ENCODE measurements at places on chromosomes 11 and 22. TPM values are rescaled to one million over a fixed set of nuclear protein-coding genes. Genes with fewer than 3 reads are reported as not detected.
A peak's percentile ranks its signal among the peaks of the same experiment; 100 is the strongest.

DNA sequence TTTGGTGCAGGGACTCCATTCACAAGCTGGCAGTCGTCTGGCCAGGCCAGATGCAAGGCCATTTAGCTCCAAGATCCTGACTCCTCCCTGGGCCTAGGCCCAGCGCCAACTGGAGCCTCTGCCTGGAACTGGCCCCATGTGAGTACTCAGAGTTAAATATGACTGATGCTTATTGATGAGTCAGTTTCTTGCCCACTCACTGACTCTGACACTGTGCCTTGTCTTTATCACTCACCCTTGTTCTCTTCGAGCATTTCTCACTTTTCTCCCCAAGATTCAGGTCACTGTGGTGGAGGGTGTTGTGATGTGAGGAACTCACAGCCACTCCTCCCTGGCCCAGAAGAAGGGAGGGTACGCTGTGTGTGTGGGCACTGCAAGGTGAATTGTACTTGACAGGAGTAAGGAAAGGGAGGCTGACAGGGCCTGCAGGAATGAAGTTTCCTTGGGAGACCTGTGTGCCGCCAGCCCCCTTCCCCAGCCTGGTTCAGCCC lies 23.2 kb upstream of the ST3GAL4 start:
- no peaks in the 10 kb centered on the region for H3K4me1 ChIP-seq
- peak overlapping the region; percentile 43 for H3K27ac ChIP-seq
- H3K4me3 ChIP-seq = no peak overlapping the region
- H3K27me3 ChIP-seq = no peaks in the 10 kb centered on the region
- peaks cover 46% of the 10 kb centered on the region for H3K36me3 ChIP-seq

- DNase-seq = no peak
- H3K36me3 ChIP-seq = no peaks in the 10 kb centered on the region
- H3K4me3 ChIP-seq = no peak overlapping the region
Observed at GRCh38 chr11:113781682-113782081, 2.1 kb downstream of the CLDN25 start.

The KCNQ1OT1 gene
- 0.41 TPM for total RNA-seq

DNA sequence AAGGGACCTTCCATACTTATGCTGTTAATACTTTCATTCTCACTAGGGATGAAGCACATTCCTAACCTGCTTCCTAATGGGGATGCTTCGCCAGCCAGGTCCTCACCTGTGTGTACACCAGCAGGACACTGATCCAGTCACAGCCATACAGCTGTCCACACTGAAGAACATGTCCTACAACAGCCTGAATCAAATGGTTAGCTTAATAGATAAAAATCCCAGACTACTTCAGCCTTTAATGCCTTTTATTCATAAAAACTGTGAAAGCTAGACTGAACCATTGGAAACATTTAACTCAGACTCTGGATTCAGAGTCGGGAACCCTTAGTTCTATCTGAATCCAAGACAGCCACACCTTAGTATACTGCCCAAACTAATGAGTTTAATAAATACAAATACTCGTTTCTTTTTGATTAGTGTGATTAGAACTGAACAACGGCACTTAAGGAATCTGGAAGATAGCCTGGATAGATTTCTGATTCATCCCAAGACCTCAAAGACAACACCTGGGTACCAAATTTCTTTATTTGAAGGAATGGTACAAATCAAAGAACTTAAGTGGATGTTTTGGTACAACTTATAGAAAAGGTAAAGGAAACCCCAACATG lies 3.3 kb downstream of the FTH1 start:
- H3K27me3 ChIP-seq = no peaks in the 10 kb centered on the region
- DNase-seq = no peak
- H3K36me3 ChIP-seq = peaks cover 19% of the 10 kb centered on the region
- H3K27ac ChIP-seq = no peak overlapping the region

DNA sequence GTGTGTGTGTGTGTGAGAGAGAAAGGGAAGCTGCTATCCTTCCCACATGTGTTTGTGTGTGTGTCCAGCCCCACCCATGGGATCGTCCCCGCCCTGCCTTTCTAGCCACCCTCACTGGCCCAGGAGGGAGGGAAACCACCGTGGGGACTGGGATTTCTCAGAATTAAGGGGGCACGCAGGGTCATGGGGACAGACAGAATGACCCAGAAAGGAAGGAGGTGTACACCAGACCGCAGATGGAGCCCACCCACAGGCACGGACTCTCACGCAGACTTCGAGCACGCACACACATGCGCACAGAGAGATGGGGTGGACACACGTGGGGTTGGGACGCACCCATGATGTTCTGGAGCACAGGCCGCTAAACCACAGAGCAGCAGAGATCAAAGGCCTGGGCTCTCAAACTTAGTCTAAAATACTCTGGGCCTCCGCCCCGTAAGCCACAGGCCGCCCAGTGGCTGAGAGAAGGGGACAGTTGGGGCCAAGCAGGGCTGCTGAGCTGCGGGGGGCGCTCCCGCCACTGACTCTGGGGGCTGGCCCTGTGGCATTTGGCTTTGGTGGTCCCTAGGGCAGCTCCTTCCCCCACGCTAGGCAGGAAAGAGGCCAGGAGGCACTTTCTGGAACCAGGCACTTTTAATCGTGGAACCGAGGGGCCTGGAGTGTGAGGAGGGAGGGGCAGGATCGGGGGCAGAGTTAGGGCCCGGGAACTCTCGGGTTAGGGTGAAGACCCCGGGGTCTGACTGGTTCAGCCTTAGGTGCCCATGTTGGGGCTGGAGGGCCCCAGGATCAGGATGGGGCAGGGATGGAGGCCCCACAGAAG lies 1.5 kb downstream of the IFITM5 start:
- peak; percentile 5 for DNase-seq
- H3K27ac ChIP-seq = no peak overlapping the region
- no peaks in the 10 kb centered on the region for H3K27me3 ChIP-seq

DNA sequence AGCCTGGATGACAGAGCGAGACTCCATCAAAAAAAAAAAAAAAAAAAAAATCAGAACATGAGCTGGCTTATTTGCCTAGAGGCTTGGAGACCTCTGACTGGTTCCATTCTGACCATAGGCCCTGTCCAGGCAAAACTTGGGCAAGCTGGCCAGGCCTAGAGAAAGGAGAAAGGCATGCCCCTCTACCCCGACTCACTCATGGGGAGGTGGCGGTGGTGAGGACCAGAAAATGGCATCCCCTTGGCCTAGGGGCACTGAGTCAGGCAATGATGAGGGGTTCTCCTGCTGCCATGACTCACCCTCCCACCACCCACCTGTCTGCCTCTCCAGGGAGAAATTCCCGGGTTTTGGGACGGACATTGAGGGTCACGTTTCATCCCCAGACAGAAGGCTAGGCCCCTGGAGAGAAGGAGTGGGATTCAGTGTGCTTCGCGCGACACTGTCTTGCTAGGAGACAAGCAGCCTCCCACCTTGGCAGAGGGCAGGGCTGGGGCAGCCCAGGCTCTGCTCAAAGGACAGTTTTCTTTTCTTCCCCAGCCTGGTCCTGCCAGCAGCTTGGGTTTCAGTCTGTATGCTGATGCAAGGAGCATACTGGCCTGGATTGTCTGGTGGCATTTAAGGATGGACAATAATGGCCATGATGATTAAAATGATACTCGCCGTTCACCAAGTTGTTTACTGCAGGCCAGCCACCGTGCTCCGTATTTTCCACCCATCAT lies 17.2 kb downstream of the TOB2 start:
- no peak for DNase-seq
- H3K4me1 ChIP-seq = peaks cover 22% of the 10 kb centered on the region
- H3K36me3 ChIP-seq = peaks cover 16% of the 10 kb centered on the region
- H3K27me3 ChIP-seq = no peaks in the 10 kb centered on the region
- H3K4me3 ChIP-seq = no peak overlapping the region

GRCh38 chr11:67307545-67308001 lies 4.2 kb downstream of the SSH3 start:
- peaks cover 35% of the 10 kb centered on the region for H3K4me1 ChIP-seq
- no peak for DNase-seq

The INCENP gene
- 23.9 TPM for total RNA-seq

The CEP126 gene
- total RNA-seq = 2.2 TPM

The B4GALNT4 gene
- 1.7 TPM for total RNA-seq

DNA sequence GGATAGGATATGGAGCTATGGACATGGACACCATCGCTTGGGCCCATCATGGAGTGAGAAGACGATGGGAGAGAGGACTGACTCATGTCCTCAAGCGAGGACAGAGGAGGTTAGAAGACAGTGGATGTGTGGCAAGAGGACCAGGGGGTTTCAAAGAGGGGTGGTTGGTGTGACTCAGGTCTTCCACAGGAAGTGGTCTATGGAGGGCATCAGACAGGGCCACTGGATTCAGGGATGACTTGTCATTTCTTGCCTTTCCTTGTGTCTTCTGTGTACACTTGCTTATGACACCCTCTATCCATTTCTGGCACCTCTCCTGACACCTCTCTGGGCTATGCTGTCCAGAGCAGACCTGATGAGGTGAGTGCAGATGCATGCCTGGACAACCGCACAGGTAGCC lies 115.4 kb downstream of the OSBP2 start:
- H3K27me3 ChIP-seq = no peaks in the 10 kb centered on the region
- H3K4me1 ChIP-seq = no peaks in the 10 kb centered on the region
- no peak overlapping the region for H3K27ac ChIP-seq
- H3K36me3 ChIP-seq = no peaks in the 10 kb centered on the region

DNA sequence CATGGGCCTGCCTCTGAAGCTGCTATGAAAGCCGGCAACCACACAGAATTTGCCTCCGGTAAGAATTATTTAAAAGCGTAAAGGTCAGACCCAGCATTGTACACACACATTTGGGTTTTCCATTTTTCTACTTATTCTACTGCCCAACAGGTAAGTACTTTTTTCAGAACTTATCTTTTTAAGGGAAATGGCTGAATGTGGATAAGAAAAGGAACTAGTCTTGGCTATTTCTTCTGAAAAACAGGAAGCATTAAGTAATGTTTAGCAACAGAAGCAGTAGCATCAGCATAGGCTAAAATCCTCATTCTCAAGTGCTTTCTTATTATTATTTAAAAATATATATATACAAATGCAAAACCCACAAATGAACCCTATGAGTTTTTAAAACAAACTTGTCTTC lies 103.1 kb downstream of the MPPED2 start:
- H3K4me3 ChIP-seq = no peak overlapping the region
- H3K27ac ChIP-seq = no peak overlapping the region
- H3K27me3 ChIP-seq = no peaks in the 10 kb centered on the region
- no peaks in the 10 kb centered on the region for H3K36me3 ChIP-seq

DNA sequence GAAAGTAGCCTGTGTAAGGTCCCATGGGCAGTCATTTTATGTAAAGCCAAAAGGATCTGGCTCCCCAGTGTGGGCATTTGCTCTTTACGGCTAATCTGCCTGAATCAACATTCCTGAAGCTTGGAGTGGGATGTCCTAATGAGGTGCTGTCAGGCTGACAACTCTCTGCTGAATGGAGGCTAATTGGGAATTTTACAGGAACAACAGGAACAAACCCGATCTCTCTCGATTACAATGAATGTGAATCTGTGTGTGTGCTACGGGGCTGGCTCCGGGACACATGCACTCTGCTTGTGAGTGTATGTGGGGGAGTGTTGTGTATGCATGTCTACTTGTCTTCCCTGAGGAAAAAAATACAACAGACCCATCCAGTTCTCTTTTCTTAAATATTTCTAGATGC lies 415.2 kb downstream of the TENM4 start:
- peaks cover 17% of the 10 kb centered on the region for H3K27me3 ChIP-seq
- no peak overlapping the region for H3K27ac ChIP-seq
- no peak for DNase-seq
- no peaks in the 10 kb centered on the region for H3K4me1 ChIP-seq
- no peaks in the 10 kb centered on the region for H3K36me3 ChIP-seq

GRCh38 chr11:96132437-96132836 lies 208.5 kb upstream of the MTMR2 start:
- peaks cover 25% of the 10 kb centered on the region for H3K4me1 ChIP-seq
- no peaks in the 10 kb centered on the region for H3K27me3 ChIP-seq
- no peak overlapping the region for H3K27ac ChIP-seq
- H3K36me3 ChIP-seq = no peaks in the 10 kb centered on the region
- H3K4me3 ChIP-seq = no peak overlapping the region

Measured in T-cell (primary cell).